CD4-positive, alpha-beta T cell treated with Interleukin-6 at 100 ng/mL for 8 hours (primary cell): ENCODE measurements at places on chromosomes 1 and 21.

- no peak for DNase-seq
These were observed 28.9 kb downstream of the PBX1 start for GRCh38 chr1:164587617-164588501.

- peak; percentile 54 for DNase-seq
These were observed 21.2 kb upstream of the LRRC8C start for GRCh38 chr1:89611721-89612120.

DNA sequence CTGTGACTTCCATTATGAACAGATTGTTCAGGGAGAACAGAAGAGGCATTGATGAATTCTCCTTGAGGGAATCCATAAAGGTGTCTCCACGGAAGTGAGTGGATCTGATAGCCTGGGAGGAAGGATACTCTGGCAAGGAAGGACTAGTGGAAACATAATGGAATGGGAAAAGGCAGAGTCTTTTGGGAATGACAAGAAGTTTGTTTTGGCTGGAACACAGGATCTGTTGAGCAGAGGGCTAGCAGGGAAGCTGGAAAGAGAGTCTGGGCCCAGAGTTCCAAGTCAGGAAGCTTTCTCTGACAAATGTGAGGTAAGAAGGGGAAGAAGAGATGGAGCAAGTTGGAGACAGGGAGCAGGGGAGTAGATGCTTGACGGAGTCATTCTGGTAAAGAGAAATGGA, 8.1 kb downstream of the ADAMTS5 start:
- no peak for DNase-seq

- no peak for DNase-seq
These were observed 25.2 kb downstream of the RUNX3 start for GRCh38 chr1:24904731-24905354.

DNA sequence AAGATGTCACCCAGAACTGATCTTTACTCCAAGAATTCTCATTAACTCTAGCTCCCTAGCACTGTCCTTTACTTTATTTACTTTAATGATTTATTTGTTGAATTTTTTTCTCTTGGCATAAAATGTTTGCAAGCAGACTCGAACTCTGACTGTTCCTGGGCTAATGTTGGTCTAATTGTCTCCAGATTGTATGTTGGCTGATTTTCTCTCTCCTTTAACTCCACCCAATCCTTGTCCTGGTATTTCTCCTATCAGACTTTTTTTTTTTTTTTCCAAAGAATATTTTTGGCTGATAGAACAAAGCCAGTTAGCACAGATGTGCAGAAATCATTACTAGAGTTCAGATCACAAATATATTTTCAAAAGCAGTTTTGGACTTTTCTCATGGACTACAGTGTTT, 82.6 kb downstream of the ATF6 start:
- no peak for DNase-seq

DNA sequence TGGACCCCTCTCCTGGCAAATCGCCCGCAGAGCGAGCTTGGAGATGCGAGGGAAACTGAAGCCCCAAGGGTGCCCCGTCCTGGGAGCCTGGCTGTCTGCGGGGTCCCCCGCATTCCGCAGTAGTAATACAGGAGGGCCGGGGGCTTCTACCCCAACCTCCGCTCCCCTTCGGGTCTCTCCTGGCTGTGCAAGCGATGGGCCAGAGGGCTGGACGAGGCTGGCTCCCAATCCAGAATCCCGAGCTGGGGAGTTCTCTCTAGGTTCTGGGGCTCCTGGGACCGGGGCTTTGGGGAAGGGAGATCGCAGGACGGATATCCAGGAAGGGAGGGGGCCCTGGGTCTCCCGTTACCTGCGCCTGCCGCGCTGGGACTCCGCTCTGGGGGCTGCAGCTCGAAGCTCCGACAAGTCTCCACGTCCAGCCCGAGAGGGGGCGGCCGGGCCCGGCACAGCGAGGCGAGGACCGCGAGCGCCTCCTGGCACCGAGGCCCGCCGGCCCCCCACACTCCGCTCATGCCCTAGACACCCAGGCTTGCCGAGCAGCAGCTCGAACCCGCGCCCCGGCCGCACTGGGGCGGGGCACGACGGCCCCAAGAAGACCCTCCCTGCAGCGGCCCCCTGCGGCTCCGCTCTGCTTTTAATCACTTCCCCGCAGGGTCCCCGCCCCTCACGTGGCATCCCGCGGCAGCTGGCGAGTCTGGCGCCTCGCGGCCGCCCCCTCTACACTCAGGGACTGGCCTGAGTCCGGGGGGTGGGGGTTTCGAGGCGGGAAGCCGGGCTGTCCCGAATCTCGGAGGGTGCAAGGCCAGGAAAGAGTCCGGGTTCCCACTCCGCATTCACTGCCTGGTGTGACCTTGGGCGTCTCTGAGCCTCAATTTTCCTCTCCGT, at the start of gene SYT6:
Gene SYT6 (minus strand): TSS at position 609 of the 885 bp plus-strand sequence. CDS start 97 bp downstream, at position 512.
- no peak for DNase-seq

- no peak for DNase-seq
These were observed 198.6 kb upstream of the JUN start for GRCh38 chr1:58982259-58982998.
